CD4-positive, alpha-beta T cell treated with Interleukin-4 for 4 hours (primary cell): ENCODE measurements at places on chromosomes 4 and X.
A peak's percentile ranks its signal among the peaks of the same experiment; 100 is the strongest.

- no peak for DNase-seq
Measured at GRCh38 chr4:152342293-152342692, 193.6 kb downstream of the FBXW7 start.

GRCh38 chr4:57278780-57279179 lies 168.6 kb upstream of the IGFBP7 start:
- no peak for DNase-seq

GRCh38 chr4:39442998-39443397 lies 15.7 kb downstream of the RPL9 start:
- no peak for DNase-seq

- DNase-seq = no peak
Measured at GRCh38 chrX:41293269-41293668, 40.7 kb upstream of the DDX3X start.

- no peak for DNase-seq
Measured at GRCh38 chrX:12779534-12779933, 11.7 kb upstream of the PRPS2 start.

GRCh38 chr4:54954656-54955388 lies 170.6 kb downstream of the KDR start:
- DNase-seq = no peak

DNA sequence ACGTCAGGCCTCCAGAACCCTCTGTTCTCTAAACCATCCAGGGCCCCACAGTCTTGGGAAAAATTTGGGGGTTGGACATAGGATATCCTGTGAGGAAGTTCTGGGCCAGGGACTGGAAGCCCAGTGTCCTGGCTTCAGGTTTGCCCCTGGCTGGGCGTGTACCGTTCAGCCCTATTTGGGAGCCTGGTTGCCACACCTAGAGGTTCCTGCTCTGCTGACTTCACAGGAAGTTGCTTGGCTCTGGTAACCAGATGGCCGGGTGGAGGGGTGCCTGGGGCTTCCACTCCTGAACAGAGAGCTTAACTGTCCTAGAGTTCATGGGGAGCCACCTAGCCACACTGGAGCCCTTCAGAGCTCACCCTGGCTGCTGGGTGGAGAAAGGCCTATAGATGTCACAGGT lies 1.1 kb downstream of the TAFAZZIN start:
- DNase-seq = peak; percentile 52

- DNase-seq = no peak
Measured at GRCh38 chrX:1529328-1529727, 7.7 kb downstream of the P2RY8 start.

DNA sequence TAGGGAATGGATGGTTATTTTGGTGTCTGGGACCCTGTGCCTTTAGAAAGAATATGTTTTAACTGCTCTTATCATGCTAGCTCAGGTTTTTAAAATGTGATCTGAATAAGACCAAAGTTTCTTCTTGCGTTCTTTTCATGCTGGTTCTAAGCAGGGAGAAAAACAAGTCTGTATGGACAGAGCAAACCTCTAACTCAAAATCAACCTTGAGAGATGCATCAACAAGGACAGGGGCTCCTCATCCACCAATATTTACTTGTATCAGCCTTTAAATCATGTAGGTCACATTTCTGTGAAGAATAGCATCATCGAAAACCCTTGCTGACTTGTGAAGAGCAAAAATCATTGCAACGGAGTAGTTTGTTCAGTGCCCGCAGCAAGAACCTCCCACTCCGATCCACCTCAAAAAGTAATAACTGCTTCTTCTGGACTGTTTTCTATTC lies 1.2 kb downstream of the ATP10D start:
- no peak for DNase-seq

DNA sequence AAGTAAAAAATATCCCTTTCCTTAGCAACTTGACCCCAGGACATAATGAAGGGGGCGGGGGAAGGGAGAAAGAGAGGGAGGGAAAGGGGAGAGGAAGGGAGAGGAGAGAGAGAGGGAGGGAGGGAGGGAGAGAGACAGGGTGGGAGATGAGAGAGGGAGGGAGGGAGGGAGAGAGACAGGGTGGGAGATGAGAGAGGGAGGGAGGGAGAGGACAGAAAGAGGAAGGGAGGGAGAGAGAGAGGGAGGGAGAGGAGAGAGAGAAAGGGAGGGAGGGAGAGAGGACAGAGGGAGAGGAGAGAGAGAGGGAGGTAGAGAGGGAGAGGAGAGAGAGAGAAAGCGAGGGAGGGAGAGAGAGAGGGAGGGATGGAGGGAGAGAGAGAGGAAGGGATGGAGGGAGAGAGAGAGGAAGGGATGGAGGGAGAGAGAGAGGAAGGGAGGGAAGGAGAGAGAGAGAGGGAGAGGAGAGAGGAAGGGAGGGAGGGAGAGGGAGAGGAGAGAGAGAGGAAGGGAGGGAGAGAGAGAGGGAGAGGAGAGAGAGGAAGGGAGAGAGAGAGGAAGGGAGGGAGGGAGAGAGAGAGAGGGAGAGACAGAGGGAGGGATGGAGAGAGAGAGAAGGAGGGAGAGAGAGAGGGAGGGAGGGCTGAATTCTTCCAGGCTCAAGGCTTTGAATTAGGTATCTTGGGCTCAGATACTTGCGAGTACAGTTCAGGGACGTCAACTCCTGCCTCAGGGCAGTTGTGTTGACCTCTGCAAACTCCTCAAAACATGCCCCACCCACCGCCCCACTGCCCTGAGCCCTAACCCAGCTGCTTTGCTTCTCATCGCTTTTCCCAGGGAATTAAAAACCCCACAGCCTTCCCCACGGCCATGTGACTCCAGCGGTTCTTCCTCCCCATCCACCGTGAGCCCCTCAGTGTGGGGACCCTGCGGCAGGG lies 40.0 kb upstream of the ADRA2C start:
- DNase-seq = no peak

GRCh38 chrX:70289168-70289792 lies 447 bp downstream of the PDZD11 start:
- no peak for DNase-seq

GRCh38 chr4:95410387-95410977 lies 138.3 kb downstream of the UNC5C start:
- DNase-seq = no peak

GRCh38 chr4:2443956-2444740 lies 24.8 kb upstream of the RNF4 start:
- DNase-seq = no peak

- no peak for DNase-seq
Measured at GRCh38 chr4:33467291-33467690, 2747.1 kb downstream of the PCDH7 start.

DNA sequence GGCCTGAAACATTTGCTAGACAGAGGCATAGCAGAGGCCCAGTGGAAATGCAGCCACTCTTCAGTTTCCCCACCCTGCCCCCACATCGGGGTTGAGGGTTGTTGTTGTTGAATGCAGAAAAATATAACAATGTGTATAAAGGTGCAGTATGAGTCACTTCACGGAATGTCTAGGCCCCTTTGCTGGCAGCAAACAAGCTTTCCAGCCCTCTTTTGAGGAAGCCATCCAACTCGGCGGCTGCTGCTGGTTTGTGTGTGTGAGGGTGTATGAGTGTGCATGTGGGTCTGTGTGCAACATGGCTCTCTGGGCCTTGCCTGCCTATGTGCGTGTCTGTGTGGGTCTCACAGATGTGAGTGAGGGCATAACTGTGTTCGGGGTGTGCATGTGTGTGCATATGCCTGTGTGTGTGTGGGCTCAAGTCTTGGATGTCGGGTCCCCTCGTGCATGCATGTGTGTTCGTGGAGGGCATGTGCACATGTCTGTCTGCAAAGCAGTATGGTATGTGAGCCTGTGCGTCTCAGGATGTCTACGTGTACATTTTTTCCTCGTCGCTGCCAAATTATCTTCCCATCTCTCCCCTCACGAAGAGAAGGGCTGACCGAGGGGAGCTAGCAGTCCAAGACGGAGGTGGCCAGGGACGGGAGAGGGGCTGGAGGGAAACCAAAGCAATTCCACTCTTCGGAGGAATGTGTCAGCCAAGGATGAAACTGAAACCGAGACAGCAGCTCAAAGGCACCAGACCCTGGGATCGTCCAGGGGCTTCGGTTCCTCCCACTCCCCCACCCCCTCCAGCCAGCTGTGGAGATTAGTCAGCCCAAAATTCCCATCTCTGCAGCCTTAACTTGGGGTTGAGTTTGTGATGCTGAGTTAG lies 8.4 kb upstream of the ELF4 start:
- peak; percentile 54 for DNase-seq

GRCh38 chr4:37767546-37767945 lies 58.9 kb upstream of the PGM2 start:
- no peak for DNase-seq

DNA sequence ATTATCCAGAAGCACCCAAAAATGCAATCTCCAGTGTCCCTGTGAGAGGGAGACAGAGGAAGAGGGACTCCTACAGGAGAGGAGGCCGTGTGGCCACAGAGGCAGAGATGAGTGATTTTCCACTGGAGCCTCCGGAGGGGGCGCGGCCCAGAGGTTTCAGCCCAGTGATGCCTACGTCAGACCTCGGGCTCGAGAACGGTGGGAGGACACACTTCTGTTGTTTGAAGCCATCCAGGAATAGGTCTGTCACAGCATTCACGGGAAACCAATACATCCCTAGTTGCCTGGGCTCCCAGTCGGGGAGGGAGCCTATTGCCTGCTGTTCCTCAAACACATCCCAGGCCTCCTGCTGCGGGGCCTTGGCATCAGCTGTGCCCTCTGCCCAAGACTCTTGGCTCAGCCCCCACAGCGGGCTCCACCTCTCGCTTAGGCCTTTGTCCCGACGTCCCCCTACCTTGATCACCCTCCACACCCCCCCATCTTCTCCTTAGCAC lies 39.2 kb upstream of the HMX1 start:
- no peak for DNase-seq
